Stromal cell of bone marrow (primary cell): ENCODE measurements at places on chromosomes 1 and 21.

- no peak for DNase-seq
Measured at GRCh38 chr1:44016041-44016889, 15.0 kb downstream of the SLC6A9 start.

DNA sequence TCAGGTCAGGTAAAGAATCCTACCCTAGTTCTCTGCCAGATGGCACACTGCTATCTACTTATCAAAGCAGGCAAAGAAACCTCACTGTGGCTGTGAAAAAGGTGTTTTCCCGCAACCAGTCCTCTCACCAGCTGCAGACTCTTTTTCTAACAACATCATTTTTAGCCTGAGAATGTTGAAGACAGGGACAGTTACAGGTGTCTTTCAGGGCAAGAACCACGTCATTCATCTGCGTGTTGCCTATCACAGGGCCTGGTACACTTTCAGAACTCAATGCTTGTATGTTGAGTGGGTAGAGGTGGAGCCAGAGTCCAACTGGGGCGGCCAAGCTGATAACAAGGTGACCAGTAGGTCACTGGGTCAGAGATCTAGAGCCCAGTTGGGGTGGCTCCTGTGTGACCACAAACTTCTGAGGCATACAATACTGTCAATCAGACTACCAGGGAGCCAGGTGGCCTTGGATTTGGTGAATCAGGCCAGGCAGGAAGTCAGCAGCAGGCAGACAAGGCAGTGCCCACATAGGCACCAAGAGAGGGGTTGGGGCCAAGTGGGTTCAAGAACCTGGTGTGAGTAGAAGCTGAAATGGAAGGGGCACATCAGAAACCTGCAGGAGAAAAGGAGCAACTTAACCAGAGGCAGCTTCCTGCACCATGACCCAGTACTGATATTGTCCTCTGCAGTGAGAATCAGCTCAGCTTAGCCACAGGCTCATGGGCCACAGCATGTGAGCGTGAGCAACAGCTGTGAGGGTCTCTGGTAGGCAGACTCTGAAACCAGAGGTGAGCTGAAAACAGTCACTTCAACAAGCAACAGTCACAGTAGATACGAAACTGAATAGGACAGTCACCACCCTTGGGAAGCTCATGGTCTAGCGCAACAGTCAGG is 123.6 kb downstream of the DTL start:
- no peak for DNase-seq

DNA sequence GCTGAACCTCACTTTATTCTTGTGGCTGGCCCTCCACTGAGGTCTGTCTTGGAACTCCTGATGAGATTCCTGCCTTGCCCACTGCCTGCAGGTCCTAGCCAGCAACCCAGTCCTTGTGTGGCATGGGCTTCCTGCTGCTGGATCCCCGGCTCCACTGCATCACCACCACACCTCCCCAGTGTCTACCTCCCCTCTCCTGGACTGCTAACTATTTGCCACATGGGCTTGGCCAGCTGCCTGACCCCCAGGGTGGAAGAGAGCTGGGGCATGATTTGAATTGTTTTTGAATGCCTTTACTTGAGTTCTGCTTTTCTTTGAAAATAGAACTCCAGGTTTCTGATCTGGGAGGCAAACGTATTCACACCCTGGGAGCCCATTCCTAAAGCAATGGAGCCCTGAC is 41.2 kb downstream of the SPAG17 start:
- no peak for DNase-seq

DNA sequence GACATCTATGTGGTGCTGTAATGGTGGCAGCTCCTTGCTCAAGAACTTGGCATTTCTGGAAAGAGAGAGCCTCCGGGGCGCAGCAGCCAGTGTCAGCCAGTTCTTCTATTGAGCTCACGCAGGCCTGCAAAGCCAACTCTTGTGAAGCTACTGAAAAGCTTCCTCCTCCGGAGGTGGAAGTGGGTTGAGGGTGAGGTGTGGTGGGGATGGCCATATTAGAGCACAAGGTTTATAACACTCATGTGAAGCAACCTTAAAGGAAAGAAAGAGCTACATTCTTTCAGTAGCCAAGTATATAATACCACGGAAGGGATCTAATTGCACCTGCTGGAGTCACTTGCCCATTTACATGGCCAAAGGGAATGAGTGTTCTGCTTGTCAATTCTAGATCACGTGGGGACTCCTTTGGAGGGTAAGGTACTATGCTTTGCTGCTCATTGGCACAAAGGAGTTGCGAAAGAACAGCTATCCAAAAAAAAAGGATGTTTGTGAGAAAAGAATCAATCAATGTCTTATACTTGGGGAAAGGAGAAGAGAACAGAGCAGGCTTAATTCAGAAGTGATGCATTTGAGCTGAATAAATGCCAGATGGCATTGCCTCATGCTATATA is 18.3 kb upstream of the MAP10 start:
- no peak for DNase-seq

DNA sequence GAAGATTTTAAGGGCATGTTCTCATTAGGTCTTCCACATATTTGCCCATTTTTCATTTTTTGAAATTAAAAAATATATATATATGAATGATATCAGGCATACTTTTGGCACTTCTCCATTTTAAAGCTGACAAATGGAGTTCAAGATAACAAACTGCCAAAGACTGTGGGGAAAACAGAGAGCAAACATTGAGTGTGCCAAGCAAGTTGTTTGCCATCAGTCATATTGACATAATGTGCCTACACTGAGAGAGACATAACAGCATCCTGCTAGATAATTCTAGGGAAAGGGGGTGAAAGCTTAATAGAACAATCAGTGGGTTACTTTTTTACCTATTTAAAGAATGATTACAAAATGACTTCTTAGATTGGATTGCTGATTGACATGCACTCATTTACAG is 529.4 kb upstream of the CXADR start:
- no peak for DNase-seq

GRCh38 chr1:2070800-2071530 is 20.8 kb downstream of the PRKCZ start:
- DNase-seq: no peak

DNA sequence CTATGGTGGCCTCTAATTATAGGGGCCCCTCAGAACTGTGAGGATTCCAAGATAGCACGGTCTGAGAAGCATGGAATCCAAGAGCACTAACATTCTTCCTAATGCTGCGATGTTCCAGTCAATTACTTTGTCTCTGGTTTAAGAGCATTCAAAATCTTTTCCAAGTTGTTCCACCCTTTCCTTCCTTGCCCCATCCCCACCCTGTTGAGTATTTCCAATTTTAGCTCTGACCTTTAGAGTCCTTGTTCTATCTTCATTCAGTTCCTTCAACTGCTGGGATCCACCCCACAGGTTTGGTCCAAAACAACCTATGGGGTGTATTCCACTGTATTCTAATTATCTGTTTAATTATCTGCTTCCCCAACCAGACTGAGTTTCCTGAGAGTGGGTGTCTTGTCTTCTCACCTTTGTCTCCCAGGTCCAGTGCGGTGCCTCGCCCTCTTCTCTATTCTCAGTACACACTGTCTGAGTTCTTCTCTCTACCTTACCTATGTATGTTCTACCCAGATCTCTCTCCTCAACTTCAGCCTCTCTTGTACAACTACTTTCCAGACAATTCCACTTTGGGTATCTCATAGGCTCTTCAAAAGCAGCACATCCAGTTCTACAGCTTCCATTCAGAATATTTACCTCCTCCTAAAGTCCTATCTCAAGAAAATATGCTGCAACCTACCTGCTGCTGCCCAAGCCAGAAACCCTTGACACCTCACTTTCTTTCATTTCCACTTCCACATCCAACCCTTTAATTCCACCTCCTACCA is 25.0 kb upstream of the BCL9 start:
- no peak for DNase-seq

- DNase-seq: peak; percentile 18
Measured at GRCh38 chr21:15197696-15198095, 132.9 kb upstream of the NRIP1 start.

DNA sequence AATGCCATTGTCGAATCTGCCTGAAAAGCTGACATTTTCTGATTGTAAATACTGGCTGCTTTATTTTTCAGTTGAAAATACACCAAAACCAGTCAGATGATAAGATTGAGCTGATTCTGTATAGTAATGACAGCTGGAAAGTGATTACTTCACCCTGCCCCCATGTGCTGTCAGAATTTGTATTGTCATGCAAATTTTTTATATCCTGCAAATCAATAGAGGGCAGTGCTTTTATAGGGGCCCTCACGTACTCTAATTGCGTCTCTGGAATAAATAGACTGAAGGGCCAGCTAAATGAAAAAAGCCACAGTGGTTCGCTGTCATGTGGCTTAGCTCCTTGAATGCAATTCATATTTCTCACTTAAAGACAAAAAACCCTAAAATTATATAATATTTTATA is 208.6 kb downstream of the LHX8 start:
- DNase-seq: no peak

DNA sequence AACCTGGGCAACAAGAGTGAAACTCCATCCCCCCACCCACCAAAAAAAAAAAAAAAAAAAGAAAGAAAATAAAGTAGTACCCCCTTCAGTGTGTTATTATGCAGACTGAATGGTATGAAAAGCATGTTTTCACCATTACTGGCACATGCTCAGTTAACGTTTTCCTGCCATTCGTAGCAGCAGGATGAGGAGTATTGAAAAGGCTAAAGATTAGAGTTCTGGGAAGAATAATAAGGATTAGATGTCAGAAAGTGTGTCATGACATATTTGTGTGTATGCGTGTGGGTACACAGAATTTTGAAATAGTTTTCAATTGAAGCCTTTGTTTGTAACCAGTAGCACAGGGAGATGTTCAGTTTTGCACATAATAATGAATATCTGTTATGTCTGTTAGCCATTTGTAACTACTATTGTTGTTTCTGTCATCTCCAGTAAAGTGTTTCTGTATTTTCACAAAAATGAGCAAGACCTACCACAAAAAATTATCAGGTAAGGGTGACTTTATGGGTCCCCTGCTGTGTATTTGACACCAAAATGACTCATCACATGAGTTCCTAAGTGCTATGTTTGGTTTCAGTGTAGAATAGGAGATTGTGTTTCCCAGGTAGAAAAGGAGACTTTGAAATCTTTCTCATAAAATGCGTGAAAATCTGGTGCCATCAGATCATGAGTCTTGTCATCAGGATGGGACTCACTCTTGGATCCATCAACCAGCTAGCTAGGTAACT is 358.9 kb downstream of the DISC1 start:
- DNase-seq: no peak

DNA sequence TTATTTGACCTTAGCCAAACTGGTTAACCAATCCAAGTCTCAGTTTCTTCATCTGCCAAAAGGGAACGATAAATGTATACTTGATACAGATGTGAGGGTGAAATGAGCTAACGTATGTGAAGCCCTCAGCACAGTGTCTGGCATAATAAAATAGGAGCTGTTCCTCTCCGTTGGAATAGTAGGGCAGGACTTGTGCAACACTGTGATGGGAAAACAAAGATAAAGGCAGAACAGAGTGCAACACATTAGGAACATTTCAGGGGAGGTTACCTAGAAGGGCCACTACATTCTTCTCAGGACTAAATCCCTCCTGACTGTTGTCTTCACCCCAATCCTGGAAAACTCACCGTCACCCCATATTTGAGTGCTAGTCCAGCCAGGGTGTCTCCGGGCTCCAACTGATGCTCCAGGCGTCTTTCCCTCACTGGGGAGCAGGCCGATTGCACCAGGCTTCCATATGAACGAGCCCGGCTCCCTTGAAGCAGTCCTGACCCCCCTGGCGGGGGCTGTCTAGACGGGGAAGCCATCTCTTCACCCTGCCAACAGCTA is 896 bp downstream of the LYSMD1 start:
- no peak for DNase-seq

- DNase-seq: no peak
Measured at GRCh38 chr1:59290193-59290949, 6.5 kb upstream of the FGGY start.

DNA sequence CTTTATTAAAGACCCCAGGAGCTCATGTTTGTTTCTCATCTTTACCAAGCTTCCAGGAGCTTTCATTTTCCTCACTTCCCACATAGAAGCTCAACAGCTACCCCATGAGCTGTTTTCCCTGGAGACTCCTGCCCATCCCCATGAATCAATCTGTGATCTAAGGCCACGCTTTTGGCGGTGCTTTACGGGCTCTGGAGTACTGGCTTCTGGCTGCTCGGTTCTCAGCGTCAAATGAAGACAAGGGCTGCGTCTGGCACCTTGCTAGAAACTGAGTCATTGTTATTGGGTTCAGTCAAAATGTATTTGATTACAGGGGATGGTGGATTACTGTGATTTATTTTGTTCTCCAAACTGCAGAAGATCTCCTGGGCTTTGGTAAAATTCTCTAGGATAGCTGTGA is 39.9 kb downstream of the ACP6 start:
- DNase-seq: peak; percentile 71

GRCh38 chr1:205588636-205589035 is 43.2 kb downstream of the ELK4 start:
- peak; percentile 26 for DNase-seq

DNA sequence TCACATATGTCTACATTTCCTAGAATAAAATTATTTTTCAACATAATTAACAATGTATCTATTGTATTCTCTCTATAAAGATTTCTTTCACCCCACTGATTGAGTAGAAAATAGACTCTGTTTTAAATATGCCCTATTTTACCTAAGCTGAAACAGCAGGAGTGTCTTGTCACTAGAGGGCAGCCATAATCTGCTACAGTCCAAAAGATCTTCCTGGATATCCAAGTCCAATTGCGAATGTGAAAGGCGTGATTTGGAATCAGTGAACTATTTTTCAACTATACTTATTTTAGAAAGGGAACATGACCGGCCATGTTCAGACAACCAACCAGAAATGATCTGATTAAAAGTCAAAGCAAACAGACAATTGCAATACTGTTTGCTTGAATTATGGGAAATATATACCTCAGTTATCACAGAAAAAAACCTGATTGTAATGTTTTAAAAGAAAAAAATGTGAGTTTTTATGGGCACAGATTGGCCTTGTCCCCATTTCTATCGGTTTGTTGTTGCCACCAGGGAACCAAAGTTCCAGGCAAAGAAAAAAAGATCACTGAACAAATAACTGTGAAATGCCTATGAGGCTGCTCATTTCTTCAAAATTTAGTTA is 1211.0 kb upstream of the ADGRL4 start:
- DNase-seq: peak; percentile 60
